Ureter (tissue), 1 donor: ENCODE measurements at places on chromosomes 2 and 18.

- DNase-seq: no peak
Measured at GRCh38 chr2:196609806-196610205, 29.7 kb upstream of the CCDC150 start.

GRCh38 chr18:77896586-77897252 lies 647.1 kb downstream of the GALR1 start:
- DNase-seq: no peak

DNA sequence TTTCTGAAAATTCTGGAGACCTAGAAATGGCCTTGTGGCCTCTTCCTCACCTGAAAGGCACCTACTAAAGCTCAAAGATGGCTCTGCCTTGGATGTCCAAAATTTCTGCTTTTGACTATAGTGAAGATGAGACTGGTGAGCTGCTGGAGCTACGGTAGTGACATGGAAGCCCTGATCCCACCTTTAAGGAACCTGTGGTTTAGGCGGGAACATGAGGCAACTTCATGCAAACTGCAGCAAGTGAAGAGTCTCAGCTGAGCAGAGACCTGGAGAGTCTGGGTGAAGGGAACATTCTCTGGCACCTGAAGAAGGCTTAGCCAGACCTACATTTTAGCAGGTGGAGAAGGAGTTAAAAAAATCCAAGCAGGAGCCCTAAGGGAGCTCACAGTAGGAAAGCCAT lies 40.0 kb downstream of the GORASP2 start:
- DNase-seq: no peak

GRCh38 chr2:160397530-160397865 lies 96.1 kb downstream of the RBMS1 start:
- no peak for DNase-seq

GRCh38 chr2:200373231-200373630 lies 66.7 kb downstream of the SPATS2L start:
- DNase-seq: no peak
